Activated CD4-positive, CD25-positive, alpha-beta regulatory T cell treated with anti-CD3 and anti-CD28 coated beads, Interleukin-2, amount 50 U/mL, for 72 hours (primary cell): ENCODE measurements at places on chromosomes 16 and 17.
A peak's percentile ranks its signal among the peaks of the same experiment; 100 is the strongest.

DNA sequence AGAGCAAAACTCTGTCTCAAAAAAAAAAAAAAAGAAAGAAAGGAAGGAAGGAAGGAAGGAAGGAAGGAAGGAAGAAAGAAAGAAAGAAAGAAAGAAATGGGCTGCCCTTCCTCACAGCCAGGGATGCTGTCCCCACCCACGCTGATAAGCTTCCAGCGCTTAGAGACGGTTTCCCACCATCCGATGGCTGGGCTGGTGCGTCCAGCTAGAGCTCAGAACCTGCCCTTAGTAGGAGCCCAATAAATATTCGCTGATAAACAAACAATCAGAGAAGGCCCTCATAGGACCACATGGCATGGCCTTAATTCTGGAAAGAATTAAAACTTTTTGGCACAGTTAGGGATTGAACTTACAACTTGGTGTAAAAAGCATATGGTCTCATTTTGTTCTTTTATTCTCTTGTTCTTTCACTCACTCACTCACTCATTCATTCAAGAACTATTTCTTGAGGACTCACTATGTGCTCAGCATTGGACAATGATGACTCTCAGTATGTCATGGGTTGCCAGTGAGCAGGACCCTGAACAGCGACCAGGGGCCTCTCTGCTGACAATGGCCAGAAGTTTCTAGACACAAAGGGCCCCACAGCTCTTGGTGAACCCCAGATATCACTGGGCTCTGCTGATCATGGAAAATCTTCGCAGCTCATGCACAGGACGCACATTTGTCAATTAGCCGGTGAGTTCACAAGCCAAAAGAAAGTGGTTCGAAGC lies 32.5 kb upstream of the TNRC6C start:
- DNase-seq = no peak

DNA sequence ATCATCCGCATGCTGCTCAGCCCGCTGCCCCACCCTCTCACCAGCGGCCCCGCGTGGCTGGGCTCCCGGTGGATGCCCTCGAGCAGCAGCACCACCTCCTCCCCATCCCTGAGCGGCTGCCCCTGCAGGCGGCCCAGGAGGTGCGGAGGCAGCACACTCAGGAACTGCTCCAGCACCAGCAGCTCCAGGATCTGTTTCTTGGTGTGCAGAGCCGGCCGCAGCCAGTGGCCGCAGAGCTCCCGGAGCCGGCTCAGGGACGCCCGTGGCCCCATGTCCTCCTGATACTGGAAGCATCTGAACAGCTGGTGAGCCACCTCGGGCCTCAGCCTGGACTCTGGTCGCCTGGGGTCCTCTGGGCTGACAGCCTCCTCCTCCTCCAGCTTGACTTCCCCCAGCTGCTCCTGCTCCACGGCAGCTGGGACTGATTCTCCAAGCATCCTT lies 6.6 kb downstream of the ZSCAN10 start:
- no peak for DNase-seq

- peak; percentile 66 for DNase-seq
Measured at GRCh38 chr17:29566473-29567303, at the start of gene ABHD15. Gene ABHD15, minus strand, starts transcription at chr17:29567037. Its CDS starts 71 bp downstream, at chr17:29566966.

DNA sequence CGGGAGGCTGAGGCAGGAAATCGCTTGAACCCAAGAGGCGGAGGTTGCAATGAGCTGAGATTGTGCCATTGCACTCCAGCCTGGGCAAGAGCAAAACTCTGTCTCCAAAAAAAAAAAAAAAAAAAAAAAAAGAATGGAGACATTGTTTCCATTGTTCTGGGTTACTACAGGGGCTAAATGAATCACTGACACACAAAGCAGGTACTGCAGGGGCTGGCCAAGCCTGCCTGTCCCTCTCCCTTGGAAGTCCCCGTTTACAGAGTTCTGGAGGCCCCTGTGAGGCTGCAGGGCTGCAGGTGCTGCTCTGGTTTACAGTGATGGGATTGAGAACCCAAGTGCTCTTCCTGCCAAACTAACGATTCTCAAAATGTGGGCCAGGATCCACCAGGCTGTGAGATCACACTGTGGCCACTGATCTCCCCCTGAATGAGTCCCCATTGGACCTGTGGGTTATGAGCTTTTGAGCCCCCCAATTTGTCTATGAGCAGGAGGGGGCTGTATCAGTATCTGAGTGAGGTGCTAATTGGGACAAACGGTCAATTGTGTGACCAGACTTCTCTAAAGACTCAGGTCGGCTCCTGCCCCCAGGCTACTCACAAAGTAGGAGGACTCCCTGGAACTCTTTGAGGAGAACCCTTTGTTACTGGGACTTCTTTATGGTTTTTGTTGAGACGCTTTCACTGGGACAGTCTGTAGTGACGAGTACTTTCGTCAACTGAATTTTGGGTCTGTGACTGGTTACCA lies 39.0 kb downstream of the DNAH17 start:
- DNase-seq = no peak

DNA sequence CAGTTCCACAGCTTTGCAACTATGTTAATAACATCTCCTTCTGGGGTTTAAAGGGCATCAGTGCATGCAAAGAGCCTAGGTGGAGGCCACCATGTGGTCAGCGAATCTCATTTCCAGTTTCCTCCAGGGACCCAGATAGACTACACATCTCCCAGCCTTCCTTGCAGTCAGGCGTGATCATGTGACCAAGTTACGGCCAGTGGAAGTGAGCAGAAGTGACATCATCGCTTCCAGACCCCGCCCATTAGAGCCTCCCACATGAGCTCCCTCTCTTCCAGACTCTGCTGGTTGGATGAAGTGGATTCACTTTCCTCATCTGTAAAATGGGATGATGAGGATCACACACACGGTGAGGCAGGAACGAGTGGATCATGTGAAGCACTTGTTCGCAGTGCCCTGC lies 27.4 kb upstream of the KDM8 start:
- DNase-seq = no peak

GRCh38 chr16:27960619-27961295 lies 102.8 kb downstream of the GSG1L start:
- no peak for DNase-seq

GRCh38 chr17:65975878-65976277 lies 216.1 kb downstream of the CEP112 start:
- DNase-seq = no peak

- no peak for DNase-seq
Measured at GRCh38 chr16:74997042-74997491, 1.8 kb upstream of the ZNRF1 start.

- DNase-seq = no peak
Measured at GRCh38 chr17:70420861-70421445, 251.6 kb downstream of the KCNJ2 start.

- DNase-seq = no peak
Measured at GRCh38 chr16:81797443-81797842, 18.4 kb downstream of the PLCG2 start.

GRCh38 chr16:7513429-7513828 lies 180.8 kb downstream of the RBFOX1 start:
- no peak for DNase-seq

DNA sequence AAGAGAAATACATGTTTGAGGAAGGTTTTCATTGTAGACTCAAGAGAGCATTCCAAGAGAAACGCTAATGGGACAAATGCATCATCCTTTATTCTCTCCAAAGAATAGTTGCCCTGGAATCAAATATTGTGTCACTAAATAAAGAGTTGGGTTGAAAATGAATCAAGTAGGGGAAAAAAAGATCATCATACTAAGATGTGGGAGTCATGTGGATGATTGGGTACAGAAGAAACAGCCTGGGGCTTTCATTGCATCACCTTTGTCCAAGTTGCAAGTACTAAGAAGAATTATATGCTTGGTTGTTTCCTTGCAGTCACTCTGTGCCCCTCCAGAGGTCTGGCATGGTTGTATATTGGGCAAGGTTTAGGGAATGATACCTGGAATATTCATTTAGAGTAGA lies 658.9 kb downstream of the TOX3 start:
- DNase-seq = no peak

DNA sequence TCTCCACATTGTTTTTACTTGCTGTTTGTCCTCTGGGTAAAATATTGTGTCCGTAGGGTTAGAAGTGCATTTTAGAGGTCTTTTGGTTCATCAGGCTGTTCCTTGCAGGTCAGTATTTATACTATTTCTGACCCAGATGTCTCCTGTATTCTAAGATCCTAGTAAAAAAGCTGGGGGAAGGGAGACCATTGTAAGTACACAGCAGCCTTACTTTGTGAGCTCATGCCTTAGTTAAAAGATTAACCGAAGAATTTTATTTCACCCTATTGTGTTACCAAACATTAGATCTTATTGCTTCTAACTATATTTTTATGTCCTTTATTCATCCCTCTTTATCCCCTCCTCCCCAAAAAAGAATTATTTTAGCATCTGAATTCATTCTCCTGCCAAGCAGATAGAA lies 444.1 kb upstream of the RBFOX1 start:
- no peak for DNase-seq

DNA sequence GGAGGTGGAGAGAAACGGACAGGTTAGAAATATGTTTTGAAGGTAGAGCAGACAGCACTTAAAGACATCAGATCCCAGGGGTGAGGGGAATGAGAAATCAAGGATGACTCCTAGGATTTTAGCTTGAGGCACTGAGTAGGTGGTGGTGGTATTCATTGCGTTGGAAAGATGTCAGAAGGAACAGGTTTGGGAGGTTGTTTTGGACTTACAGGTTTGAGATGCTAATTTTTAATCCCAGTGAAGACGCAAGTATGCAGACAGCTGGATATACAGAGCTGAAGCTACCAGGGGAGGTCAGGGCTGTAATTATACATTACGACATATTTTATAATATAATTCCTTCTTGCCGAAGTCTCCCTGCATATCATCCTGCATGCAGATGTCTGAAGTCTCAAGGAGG lies 433.3 kb downstream of the XYLT1 start:
- no peak for DNase-seq

- no peak for DNase-seq
Measured at GRCh38 chr16:11642765-11643116, 25.5 kb upstream of the SNN start.

GRCh38 chr17:74513987-74514631 lies 17.2 kb downstream of the CD300LB start:
- no peak for DNase-seq

GRCh38 chr16:1331712-1332617 lies 1.5 kb upstream of the BAIAP3 start:
- no peak for DNase-seq

GRCh38 chr17:74761419-74761818 lies 13.0 kb downstream of the NHERF1 start:
- no peak for DNase-seq

DNA sequence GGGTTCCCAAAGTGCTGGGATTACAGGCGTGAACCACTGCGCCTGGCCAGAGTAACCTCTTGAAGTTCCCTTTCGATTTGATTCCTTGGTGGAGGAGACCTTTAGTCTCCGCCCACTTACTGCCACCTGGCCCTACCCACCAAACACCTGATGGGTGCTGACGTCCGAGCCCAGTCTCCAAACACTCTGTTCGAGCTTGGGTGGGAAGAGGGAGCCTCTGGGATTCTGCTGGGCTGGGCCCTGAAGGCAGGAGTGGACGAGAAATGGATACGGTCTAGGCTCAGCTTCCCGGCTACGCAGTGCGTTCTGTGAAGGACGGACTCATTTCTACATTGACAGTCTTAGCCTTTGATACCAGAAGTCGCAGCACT lies 870 bp upstream of the ITGA3 start:
- no peak for DNase-seq

- no peak for DNase-seq
Measured at GRCh38 chr16:24734382-24734781, 4.9 kb downstream of the TNRC6A start.

DNA sequence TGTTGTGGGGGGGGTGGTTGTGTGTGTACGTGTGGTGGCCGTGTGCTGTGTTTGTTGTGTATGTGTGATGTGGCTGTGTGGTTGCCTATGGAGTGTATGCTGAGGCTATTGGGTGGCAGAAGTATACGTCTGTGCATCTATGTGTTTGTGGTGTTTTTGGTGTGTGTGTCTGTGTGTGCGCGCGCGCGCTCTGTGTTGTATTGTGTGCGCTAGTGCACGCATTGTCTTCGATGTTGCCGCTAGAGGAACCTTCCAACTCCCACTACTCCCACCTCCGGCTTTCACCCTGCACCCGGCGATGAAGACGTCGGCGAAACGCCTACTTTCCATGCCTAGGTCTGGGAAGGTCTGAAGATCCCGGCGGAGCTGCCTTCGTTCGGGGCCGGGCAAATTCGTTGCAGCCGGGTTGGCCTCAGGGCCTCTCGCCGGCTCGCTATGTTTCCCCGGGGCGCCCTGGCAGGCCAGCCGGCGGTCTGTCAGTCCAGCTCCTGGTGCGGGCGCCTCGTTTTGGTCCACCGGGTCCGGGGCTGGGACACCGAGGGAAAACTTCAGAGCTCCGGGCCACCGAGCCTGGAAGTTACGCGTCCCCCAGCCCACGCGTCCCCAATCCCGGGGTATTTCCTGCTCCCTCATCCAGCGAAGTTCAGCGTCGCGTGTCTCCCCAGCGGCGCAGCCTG lies 5.2 kb upstream of the DLX4 start:
- DNase-seq = no peak

GRCh38 chr17:60525685-60526514 lies at the start of gene APPBP2:
Gene APPBP2, minus strand, starts transcription at chr17:60526242. Its CDS starts 311 bp downstream, at chr17:60525931.
- DNase-seq = peak; percentile 76

DNA sequence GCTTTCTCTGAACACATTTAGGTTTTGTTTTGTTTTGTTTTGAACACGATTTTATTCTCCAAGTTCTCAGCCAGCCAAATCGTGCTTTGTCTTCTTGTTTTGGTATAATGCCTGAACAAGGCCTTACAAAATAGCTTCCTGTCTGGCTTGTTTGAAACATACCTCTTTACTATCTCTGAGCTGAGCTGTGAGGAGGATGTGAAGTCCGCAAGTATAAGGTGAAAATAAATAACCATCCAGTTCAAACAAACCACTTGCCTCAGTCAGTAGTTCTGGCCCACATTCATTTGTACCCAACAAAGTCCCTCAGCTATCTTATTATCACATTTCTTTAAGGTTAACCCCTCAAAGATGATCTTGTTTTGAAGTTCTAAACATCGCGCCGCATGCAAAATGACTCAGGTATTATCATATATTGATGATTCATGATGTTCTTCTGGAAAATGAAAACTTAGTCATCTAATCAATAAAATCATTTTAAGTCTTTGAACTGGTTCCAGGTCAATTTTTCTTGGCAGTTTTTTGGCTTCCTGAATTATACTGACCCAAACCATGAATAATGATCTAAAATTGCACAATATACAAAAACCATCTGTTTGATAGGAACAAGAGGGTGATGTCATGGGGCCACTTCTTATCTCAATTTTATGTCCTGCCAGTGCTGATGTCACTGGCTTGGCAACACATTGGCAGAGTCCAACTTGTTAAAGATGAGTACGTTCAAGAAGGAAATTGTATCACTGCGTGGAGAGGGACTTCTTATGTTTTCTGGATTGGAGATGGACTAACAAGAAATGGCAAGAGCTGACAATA lies 694.3 kb downstream of the KCNJ2 start:
- DNase-seq = no peak

GRCh38 chr17:14294876-14295275 lies 6.0 kb upstream of the HS3ST3B1 start:
- DNase-seq = no peak

GRCh38 chr17:40548491-40548981 lies 16.7 kb downstream of the CCR7 start:
- DNase-seq = no peak
